Stimulated activated CD8-positive, alpha-beta memory T cell treated with anti-CD3 and anti-CD28 coated beads, Interleukin-4, amount 100 ng/mL, for 1 hour (primary cell): ENCODE measurements at places on chromosomes 7 and 10.

DNA sequence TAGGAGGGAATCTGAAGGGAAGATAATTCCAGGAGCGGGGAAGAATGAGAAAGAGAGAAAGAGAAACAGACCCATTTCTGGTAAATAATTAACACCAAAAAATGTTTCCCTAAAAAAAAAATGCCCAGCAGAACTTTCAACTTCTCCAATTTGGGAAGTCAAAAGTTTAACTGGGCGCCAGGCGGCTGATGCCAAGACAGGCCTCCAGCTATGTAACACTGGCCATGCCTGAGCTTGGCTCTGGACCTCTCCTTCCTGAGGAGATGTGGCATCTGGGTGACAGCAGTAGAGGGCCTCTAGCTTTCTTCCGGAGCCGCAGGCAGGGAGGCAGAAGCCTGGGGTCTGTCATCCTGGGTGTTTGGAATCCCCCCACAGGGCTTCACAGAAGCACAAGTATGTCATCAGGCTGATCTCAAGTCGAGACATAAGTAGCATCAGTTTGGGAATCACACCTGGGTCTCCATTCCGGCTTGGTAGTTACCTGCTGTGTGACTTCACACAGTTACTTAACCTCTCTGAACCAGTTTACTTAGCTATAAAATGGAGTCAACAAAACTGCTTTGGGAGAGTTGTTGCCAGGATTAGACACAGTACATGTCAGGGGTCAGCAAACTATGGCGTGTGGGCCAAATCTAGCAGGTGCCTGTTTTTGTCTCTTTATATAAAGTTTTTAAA lies 50.5 kb upstream of the TCF7L2 start:
- DNase-seq: no peak

DNA sequence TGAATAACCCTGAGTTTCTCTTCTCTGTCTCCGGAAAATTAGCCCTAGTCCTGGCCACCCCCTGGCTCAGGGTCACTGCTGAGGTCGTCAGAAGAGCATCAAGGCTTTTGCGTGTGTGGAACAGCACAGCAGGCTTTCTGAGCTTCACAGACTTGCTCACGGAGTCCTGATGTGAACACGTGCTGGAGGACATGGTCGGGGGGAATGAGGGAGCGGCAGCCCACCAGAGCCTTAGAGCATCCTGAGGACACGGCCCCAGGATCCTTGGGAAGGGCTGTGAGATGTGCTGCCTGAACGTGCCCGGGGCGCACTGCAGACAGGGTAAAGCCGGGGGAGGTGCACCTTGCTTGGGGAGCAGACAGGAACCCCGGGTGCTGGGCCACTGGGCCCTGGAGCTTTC lies 28.8 kb downstream of the TMEM120A start:
- DNase-seq: no peak

DNA sequence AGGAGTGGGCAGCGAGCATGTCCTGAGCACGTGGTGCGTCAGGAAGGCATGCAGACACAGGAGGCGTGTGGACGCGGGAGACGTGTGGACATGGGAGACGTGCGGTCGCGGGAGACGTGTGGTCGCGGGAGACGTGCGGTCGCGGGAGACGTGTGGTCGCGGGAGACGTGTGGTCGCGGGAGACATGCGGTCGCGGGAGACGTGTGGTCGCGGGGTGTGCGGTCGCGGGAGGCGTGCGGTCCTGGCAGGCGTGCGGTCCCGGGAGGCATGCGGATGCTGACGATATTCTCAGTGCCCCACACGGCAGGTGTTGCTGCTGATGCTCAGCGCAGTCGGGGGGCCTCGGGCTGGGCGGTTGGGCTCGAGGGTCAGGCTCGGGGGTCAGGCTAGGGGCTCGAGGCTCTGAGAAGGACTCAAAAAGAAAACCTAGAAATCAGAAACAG lies 94.2 kb downstream of the NKX6-2 start:
- DNase-seq: no peak

DNA sequence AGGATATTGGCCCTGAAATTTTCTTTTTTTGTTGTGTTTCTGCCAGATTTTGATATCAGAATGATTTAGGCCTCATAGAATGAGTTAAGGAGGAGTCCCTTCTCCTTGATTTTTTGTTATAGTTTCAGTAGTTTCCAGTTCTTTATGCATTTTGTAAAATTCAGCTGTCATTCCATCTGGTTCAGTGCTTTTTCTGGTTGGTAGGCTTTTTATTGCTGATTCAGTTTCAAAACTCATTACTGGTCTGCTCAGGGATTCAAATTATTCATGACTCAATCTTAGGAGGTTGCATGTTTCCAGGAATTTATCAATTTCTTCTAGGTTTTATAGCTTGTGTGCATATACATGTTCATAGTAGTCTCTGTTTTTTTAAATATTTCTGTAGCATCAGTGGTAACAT lies 10.1 kb upstream of the TMEM196 start:
- no peak for DNase-seq

GRCh38 chr7:40232242-40232893 lies 97.6 kb downstream of the SUGCT start:
- no peak for DNase-seq

- no peak for DNase-seq
Measured at GRCh38 chr7:95686109-95686508, 86.2 kb upstream of the DYNC1I1 start.

DNA sequence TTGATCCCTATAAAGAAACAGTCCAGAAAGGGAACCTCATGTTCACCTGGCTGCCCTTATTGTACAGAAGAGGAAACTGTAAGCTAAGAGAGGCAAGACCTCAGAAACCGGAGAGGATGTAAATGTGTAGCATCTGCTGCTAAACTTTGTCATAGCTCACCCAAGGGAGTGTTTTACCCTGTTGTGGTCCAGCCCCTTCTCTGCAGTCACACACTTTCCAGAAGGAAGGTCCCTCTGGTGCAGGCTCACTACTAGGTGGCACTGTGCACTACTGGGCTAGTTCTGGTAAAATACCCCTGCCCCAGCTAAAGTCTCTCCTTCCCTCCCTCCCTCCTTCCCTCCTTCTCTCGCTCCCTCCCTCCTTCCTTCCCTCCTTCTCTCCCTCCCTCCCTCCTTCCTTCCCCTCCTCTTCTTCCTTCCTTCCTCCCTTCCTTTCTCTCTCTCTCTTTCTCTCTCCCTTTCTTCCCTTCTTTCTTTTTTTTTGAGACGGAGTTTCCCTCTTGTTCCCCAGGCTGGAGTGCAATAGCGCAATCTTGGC lies 42.5 kb upstream of the LCOR start:
- no peak for DNase-seq

DNA sequence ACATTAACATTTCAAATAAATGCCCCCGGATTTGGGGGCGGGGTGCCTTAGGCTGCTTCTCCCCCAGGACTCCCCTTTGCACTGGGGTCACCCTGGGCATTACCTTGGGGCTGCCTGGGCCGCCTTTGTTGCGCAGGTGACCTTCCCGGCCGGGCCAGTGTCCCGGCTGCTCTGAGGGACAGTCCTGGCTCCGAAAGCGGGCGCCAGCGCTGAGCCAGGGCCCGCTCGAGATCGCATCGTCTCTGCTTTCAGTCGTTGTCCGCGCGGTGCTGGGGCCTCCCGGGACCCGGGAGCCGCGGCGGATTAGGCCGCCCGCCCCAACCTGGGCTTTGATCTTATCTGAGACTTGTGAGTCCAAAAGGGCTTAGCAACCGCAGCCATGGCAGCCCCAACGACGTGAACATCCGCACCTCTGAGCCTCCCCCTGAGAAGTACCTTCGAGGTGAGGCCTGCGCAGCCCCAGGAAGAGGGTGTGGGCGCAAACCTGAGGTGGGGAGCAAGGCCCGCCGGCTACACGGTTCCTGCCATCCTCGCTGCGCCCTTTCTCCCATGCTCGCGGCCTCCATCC lies 14.8 kb upstream of the WAPL start:
- DNase-seq: no peak
